ENCODE measurements at places on chromosomes 11 and 22.
A peak's percentile ranks its signal among the peaks of the same experiment; 100 is the strongest.

DNA sequence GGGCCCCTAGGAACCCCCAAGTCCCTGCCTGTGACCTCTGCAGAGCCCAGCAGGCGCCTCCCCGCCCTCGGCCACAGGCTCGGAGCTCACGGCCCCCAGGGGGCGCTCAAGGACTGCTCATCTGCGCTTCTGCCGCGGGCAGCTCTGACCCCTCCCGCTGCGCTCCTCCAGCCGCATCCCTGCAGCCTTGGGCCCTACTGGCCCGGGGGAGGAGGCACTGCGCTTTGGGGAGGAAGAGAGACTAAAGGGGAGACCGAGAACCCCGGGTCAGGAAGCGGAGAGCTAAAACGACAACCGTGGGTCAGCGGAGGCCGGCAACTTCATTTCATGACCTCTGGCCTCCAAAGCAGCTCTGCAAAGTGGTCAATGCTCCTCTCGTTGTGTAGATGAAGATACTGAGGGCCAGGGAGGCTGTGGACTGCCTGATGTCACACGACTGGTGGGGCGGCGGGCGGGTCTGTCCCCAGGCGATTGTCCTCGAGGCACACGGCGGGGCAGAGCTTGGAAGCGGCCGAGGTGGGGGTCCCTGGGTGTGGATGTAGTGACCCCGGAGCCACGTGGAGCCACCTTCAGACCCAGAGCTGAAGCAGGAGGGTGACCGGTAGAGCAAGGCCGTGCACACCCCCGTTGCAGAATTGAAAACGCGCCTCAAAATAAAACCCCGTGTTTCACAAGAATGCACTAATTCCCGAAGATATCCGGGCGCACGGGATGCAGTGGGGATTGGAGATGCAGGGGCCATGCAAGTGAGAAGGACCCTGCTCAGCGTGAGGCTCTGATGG lies 2.7 kb upstream of the KRTAP5-6 start:
- peaks cover 3% of the 10 kb centered on the region for H3K27me3 ChIP-seq
- H3K36me3 ChIP-seq, result no peaks in the 10 kb centered on the region
- H3K4me3 ChIP-seq, result no peak overlapping the region
- DNase-seq, result peak; percentile 89

- H3K36me3 ChIP-seq, result no peaks in the 10 kb centered on the region
- no peak for DNase-seq
- H3K27me3 ChIP-seq, result no peaks in the 10 kb centered on the region
- H3K4me1 ChIP-seq, result no peaks in the 10 kb centered on the region
Observed at GRCh38 chr11:62409831-62410230, 9.0 kb upstream of the SCGB1A1 start.

GRCh38 chr11:128643661-128644317 lies 50.1 kb upstream of the FLI1 start:
- no peaks in the 10 kb centered on the region for H3K4me1 ChIP-seq
- no peak overlapping the region for H3K27ac ChIP-seq
- no peak overlapping the region for H3K4me3 ChIP-seq
- DNase-seq, result no peak
- peaks cover 2% of the 10 kb centered on the region for H3K36me3 ChIP-seq

- H3K4me1 ChIP-seq, result peaks cover 24% of the 10 kb centered on the region
- H3K36me3 ChIP-seq, result no peaks in the 10 kb centered on the region
- H3K27me3 ChIP-seq, result no peaks in the 10 kb centered on the region
- H3K4me3 ChIP-seq, result no peak overlapping the region
- H3K27ac ChIP-seq, result no peak overlapping the region
Observed at GRCh38 chr22:41474872-41475451, 6.0 kb downstream of the ACO2 start.

- no peak overlapping the region for H3K4me3 ChIP-seq
- H3K4me1 ChIP-seq, result peaks cover 13% of the 10 kb centered on the region
Observed at GRCh38 chr11:11411401-11411985, 58.4 kb upstream of the CSNK2A3 start.

GRCh38 chr11:66150140-66150539 lies 80.1 kb downstream of the PACS1 start:
- no peak for DNase-seq
- H3K27me3 ChIP-seq, result no peaks in the 10 kb centered on the region
- H3K36me3 ChIP-seq, result peaks cover 7% of the 10 kb centered on the region
- H3K4me3 ChIP-seq, result no peak overlapping the region
- H3K27ac ChIP-seq, result no peak overlapping the region

GRCh38 chr11:32962016-32962415 lies 53.7 kb upstream of the DEPDC7 start:
- DNase-seq, result no peak
- no peak overlapping the region for H3K27ac ChIP-seq
- no peaks in the 10 kb centered on the region for H3K27me3 ChIP-seq
- H3K36me3 ChIP-seq, result peaks cover 29% of the 10 kb centered on the region
- H3K4me3 ChIP-seq, result no peak overlapping the region

DNA sequence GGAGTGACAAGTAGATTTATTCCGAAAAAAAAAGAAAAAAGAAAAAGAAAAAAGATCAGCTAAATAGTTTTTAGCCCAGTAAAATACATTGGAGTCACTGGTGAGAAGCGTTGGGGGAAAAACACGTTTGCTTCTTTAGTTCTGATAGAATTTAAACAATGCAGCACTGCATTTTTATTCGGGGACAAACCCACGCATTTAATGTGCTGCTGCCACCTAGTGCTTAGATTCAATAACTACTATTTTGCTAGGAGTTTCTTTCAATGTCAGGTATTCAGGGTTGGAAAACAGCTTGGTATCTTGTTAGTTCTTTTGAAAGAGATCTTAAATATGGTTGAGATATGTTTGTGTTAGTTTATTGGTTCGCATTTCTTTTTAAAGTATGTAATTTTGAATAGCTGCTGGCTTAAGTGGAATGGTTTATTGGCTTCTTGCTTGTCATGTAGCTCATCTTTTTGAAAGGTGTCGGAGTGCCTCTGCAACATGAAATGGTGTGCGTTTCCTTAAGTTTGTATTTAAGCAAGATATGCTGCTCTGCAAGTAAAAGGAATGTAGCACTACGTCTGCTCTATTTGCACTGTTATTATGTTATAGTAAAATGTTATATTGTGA lies 41.9 kb downstream of the SVIP start:
- DNase-seq, result peak; percentile 22
- no peaks in the 10 kb centered on the region for H3K27me3 ChIP-seq
- H3K4me3 ChIP-seq, result no peak overlapping the region
- no peak overlapping the region for H3K27ac ChIP-seq
- H3K4me1 ChIP-seq, result peaks cover 20% of the 10 kb centered on the region

DNA sequence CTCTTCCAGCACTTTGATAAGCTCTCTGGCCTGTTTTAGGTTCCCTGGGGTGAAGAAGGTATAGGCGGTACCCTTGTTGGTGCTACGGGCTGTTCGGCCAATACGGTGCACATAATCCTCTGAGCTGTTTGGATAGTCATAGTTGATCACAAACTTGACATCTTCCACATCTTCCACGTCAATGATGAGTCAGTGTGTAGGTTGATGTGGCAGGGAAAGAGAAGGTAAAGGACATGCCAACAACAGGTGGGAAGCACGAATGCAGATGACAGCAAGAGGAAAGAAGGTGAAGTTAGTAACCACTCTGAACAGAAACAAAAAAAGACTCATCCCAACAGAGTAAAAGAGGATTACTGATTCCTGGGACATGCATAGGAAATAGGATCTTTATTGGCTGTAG lies 18.2 kb downstream of the DDX17 start:
- H3K36me3 ChIP-seq, result peaks cover 48% of the 10 kb centered on the region
- H3K4me3 ChIP-seq, result no peak overlapping the region
- no peaks in the 10 kb centered on the region for H3K27me3 ChIP-seq
- H3K27ac ChIP-seq, result no peak overlapping the region
- no peak for DNase-seq
- peaks cover 13% of the 10 kb centered on the region for H3K4me1 ChIP-seq

- no peak overlapping the region for H3K4me3 ChIP-seq
- no peaks in the 10 kb centered on the region for H3K4me1 ChIP-seq
- H3K27me3 ChIP-seq, result no peaks in the 10 kb centered on the region
- no peak overlapping the region for H3K27ac ChIP-seq
Observed at GRCh38 chr11:101211407-101211975, 81.9 kb upstream of the PGR start.

DNA sequence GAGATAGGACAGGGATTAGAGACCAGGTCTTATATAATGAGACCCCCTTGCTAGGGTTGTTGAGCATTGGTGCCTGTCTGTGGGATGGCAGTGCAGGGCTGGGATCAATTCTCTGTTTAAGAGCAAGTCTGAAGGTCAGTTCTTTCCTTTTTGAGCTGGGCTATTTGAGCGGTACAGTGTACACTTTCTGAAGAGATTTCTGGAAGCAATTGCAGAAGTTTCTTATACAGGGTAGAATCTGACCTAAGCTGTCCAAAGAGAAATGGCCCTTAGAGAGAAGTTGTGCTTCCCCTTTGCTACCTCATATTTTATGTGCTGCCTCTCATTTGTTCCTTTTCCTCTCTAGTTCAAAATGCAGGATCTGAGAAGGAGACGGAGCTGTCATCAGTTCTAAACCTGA lies 35.8 kb downstream of the CSTPP1 start:
- no peaks in the 10 kb centered on the region for H3K27me3 ChIP-seq
- peaks cover 21% of the 10 kb centered on the region for H3K4me1 ChIP-seq
- no peak overlapping the region for H3K4me3 ChIP-seq
- H3K27ac ChIP-seq, result no peak overlapping the region

GRCh38 chr22:46672731-46673130 lies 52.5 kb downstream of the GRAMD4 start:
- no peak overlapping the region for H3K4me3 ChIP-seq
- DNase-seq, result no peak
- peaks cover 12% of the 10 kb centered on the region for H3K4me1 ChIP-seq

DNA sequence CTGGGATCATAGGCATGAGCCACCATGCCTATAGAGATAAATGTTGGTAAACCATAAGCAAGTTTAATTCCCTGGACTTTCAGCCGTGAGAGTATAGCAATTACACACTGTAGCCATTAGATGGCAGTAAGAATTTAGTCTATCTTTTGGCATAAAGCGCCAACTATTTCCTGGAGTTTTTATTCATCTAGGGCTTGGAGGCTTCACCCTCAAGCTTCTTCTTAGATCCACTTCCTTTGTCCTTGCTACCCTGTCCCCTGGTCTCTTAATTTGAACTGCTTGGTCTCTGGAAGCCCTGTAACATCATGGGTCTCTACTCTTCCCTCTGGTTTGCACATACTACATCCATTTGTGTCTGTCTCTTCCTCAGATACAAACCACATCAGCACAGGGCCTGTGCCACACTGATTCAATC lies 38.2 kb downstream of the OR10A6 start:
- DNase-seq, result no peak
- peaks cover 12% of the 10 kb centered on the region for H3K4me1 ChIP-seq
- no peak overlapping the region for H3K27ac ChIP-seq
- no peak overlapping the region for H3K4me3 ChIP-seq

Data from neural crest cell (in vitro differentiated cells).